Central memory CD8-positive, alpha-beta T cell (primary cell): ENCODE measurements at places on chromosomes 6 and 20.

GRCh38 chr6:140475086-140475485 is 1100.6 kb upstream of the CITED2 start:
- H3K4me3 ChIP-seq, result no peak overlapping the region
- no peaks in the 10 kb centered on the region for H3K27me3 ChIP-seq
- no peak for DNase-seq
- H3K4me1 ChIP-seq, result no peaks in the 10 kb centered on the region
- no peak overlapping the region for H3K27ac ChIP-seq
- no peaks in the 10 kb centered on the region for H3K36me3 ChIP-seq

- H3K4me3 ChIP-seq, result peak overlapping the region; percentile 10
- no peaks in the 10 kb centered on the region for H3K36me3 ChIP-seq
- H3K27ac ChIP-seq, result no peak overlapping the region
- DNase-seq, result no peak
Observed at GRCh38 chr6:105138141-105138540, 41.7 kb downstream of the POPDC3 start.

- H3K27me3 ChIP-seq, result peaks cover 93% of the 10 kb centered on the region
- H3K4me3 ChIP-seq, result no peak overlapping the region
- H3K4me1 ChIP-seq, result no peaks in the 10 kb centered on the region
- DNase-seq, result no peak
- no peaks in the 10 kb centered on the region for H3K36me3 ChIP-seq
Observed at GRCh38 chr6:3305831-3306230, 47.1 kb downstream of the PSMG4 start.

GRCh38 chr6:36724514-36725390 is 27.1 kb downstream of the RAB44 start:
- H3K27me3 ChIP-seq, result no peaks in the 10 kb centered on the region
- peaks cover 16% of the 10 kb centered on the region for H3K4me1 ChIP-seq
- DNase-seq, result no peak
- no peaks in the 10 kb centered on the region for H3K36me3 ChIP-seq

DNA sequence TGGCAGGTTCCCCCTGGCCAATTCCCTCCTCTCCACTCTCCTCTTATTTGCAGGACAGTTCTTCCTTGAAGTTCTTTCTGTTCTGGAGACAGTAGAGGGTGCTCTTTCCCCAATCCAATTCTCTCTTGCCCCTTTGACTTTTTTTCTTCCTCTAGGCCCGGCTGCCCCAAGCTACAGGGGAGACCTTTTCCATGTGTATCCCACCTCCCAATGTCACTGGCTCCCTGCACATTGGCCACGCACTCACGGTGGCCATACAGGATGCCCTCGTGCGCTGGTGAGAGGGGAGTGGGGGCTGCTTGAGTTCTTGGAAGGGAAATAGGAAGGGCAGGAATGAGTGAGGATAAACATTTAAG is 1.5 kb downstream of the VARS2 start:
- H3K4me1 ChIP-seq, result peaks cover 35% of the 10 kb centered on the region
- H3K4me3 ChIP-seq, result peak overlapping the region; percentile 88
- DNase-seq, result no peak
- H3K27me3 ChIP-seq, result no peaks in the 10 kb centered on the region
- H3K36me3 ChIP-seq, result peaks cover 26% of the 10 kb centered on the region

- DNase-seq, result no peak
- no peak overlapping the region for H3K27ac ChIP-seq
- no peak overlapping the region for H3K4me3 ChIP-seq
- H3K27me3 ChIP-seq, result peaks cover 56% of the 10 kb centered on the region
Observed at GRCh38 chr20:57780398-57780797, 70.6 kb upstream of the PMEPA1 start.

- peaks cover 13% of the 10 kb centered on the region for H3K36me3 ChIP-seq
- no peak overlapping the region for H3K27ac ChIP-seq
- H3K4me1 ChIP-seq, result peaks cover 13% of the 10 kb centered on the region
- no peaks in the 10 kb centered on the region for H3K27me3 ChIP-seq
Observed at GRCh38 chr6:105320765-105321164, 82.1 kb downstream of the PREP start.
